ENCODE measurements at places on chromosomes 7 and 10. TPM values are rescaled to one million over a fixed set of nuclear protein-coding genes. Genes with fewer than 3 reads are reported as not detected.
A peak's percentile ranks its signal among the peaks of the same experiment; 100 is the strongest.

Gene ANKRD61
- total RNA-seq: not detected

Gene SH3PXD2A
- 8.0 TPM for total RNA-seq

Gene CELF2
- total RNA-seq: 146 TPM

Gene ATP6V0E2
- total RNA-seq: 72.9 TPM

Gene DDC
- not detected for total RNA-seq

Gene TDRD1
- 0.09 TPM for total RNA-seq

Gene OR2A1
- 0.05 TPM for total RNA-seq

Gene FXYD4
- total RNA-seq: not detected

DNA sequence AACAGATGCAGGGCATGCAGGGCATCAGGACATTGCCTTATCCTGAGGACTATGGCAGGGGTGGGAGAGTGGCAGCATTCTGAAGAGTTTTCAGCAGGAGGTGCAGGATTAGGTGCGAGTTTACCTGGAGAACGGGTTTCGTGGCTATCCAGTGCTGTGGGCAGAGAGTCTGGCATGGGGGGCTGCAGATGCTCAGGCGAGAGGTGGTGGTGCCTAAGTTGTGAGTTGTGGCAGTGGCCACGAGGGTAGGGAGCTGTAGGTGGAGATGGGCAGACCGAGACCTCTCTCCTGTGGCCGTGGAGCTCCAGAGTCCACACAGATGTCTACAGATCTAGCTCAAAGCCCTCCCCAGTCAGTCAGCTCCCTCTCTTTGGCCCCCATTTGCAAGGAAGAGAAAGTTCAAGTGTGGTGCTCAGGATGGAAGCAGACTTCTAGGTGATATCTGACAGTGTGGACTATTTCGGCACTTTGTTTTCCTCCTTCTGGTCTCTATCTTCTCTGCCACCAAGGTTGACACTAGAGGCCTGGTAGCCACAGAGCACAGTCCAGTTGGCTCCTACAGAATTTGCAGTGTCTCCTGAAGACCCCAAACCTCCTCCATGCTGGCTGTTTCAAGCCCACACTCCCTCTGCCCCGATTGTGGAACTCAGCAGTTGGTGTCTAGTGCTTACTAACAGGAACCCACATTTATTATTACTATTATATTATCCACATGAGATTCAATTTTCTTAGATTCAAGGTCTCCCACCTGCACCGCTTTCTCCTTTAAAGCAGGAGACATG is 955.7 kb upstream of the ZNF722 start:
- no peak for ATAC-seq

DNA sequence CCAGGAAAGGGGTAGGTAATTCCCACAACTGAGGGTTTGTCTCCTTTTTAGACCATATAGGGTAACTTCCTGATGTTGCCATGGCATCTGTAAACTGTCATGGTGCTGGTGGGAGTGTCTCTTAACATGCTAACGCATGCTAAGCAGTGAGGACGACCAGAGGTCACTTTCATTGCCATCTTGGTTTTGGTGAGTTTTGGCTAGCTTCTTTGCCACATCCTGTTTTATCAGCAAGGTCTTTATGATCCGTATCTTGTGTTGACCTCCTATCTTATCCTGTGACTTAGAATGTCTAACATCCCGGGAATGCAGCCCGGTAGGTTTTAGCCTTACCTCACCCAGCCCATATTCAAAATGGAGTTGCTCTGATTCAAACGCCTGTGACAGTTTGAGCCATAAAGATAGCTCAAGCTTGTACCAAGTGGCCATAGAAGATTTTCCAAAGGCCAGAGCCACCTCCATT is 176.0 kb upstream of the NAMPT start:
- no peak for ATAC-seq

DNA sequence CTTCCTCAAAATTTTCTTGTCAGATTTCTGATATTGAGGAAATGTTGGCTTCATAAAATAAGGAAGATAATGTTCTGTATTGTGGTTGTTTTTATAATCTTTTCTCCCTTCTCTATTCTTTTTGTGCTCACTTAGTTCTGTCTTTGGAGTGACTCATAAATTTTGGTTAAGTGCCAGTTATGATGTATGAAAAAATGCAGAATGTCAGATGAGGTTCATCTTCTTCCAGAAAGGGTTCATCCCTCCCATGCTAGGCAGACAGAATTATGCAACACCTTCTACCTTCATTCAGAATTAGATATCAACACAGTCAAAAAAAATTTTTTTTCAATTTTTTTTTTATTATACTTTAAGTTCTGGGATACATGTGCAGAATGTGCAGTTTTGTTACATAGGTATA is 36.6 kb upstream of the CYP2C19 start:
- no peak for ATAC-seq

DNA sequence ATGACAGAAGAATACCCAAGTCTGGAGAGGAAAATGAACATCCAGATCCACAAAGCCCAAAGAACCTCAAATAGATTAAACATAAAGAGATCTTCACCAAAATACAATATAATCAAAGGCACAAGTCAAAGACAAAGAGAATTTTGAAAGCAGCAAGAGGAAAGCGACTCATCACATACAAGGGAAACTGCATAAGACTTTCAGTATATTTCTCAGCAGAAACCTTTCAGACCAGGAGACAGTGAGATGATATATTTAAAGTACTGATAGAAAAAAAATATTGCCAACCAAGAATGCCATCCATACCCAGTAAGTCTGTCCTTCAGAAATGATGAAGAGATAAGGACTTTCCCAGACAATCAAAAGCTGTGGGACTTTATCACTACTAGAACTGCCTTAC is 81.5 kb upstream of the GALNT17 start:
- no peak for ATAC-seq

GRCh38 chr10:51129946-51130544 is 55.8 kb downstream of the PRKG1 start:
- no peak for ATAC-seq

DNA sequence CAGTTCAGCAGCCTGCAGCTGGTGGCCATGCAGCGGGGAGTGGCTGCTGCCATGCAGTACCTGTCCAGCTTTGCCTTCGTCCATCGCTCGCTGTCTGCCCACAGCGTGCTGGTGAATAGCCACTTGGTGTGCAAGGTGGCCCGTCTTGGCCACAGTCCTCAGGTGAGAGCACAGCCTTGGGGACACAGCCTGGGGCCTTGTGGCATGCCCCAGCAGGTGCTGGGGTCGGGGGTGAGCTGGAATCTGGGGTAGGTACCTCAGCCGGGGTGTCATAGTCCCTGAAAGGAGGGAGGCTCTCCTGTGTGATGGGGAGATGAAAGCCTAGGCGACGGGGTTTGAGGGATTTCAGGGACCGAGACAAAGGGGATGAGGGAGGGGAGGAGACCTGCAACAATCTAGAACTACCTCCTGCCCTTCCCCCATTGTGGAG is 14.1 kb downstream of the EPHB6 start:
- ATAC-seq: no peak

DNA sequence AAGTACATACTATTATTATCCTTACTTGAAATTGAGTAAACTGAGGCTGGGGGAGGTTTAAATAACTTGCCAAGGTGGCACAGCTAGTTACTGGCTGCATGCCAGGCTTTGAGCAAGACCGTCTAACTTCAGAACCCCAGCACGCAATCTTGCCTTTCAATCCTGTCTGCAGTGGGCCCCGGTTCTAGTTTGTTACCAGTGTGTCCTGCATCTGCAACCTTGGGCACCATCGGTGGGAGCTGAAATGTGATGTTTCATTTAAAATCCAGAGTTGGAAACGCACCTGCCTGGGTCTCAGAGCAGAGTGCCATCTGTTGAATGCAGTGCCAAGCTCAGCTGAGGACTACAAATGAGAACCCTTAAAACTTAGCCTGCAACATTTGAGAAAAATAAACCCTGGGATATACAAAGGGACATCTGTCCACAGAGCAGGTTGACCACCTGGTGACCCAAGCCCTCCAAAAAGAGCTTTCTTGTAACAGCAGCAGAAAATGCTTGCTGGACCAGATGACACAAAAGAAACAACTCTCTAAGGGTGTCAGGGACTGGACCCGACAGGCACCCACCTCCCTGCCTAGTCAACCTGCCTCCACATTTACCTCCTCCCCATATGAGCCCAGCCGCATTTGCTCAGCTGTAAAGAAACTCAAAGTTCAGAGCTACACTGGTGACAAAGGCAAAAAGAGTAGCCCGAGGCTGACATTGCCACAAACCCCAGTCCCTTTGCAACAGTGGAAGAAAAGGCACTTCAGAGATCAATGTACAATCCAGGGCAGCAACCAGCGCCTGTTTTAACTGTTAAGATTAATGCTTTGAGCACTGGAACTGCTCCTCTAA is 1.7 kb downstream of the SH3PXD2A start:
- no peak for ATAC-seq

DNA sequence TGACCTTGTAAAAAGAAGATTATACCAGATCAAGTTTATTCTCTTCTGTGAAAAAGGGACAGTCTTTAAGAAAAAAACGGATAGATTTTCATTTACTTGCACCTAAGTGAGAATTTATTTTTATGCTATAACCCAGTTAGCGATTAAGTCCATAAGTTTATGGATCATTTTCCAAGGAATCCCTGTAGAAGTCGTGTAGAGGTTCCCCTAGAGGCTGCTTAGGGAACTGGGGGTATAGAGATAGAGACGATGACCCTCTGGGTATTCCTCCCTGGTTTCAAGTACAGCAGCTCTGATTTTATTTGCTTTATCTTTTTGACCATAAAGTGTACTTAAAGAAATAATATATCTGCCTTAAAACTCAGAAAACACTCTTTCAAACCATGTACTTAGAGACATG is 648.4 kb upstream of the LRRTM3 start:
- no peak for ATAC-seq

- ATAC-seq: no peak
Observed at GRCh38 chr7:128259131-128260061, 18.3 kb downstream of the LEP start.

DNA sequence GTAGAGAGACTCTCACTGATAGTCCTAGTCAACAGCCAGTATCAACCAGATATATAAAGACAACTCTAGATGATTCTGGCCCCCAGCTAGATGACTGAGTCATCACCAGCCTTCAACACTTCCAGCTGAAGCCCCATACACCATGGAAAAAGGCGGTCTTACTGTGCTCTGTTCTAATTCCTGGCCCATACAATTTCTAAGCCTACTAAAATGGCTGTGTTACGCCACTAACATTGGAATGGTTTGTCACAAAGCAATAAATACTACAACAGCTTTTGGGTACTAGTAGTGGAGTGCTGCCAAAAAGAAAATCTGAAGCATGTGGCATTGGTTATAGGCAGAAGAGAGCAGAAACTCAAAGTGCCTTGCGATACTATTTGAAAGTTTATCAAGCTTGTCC is 13.0 kb upstream of the TES start:
- ATAC-seq: no peak

- ATAC-seq: no peak
Observed at GRCh38 chr10:117346574-117346973, 28.7 kb downstream of the PDZD8 start.

DNA sequence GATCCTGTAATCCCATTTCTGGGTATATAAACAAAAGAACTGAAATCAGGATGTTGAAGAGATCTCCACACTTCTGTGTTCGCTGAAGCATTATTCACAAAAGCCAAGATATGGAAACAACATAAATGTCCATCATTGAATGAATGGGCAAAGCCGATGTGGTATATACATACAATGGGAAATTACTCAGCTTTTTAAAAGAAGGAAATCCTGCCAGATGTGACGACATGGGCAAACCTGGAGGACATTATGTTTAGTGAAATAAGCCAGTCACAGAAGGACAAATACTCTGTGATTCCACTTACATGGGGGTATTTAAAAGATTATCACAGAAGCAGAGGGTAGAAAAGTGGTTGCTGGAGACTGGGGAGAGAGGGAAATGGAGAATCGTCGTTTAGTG is 23.9 kb upstream of the FAM107B start:
- ATAC-seq: no peak

GRCh38 chr10:120517881-120518484 is 61.0 kb downstream of the PLPP4 start:
- no peak for ATAC-seq

- ATAC-seq: no peak
Observed at GRCh38 chr7:37129035-37129425, 319.6 kb downstream of the ELMO1 start.

GRCh38 chr10:61565819-61566560 is 96.7 kb upstream of the CABCOCO1 start:
- no peak for ATAC-seq

DNA sequence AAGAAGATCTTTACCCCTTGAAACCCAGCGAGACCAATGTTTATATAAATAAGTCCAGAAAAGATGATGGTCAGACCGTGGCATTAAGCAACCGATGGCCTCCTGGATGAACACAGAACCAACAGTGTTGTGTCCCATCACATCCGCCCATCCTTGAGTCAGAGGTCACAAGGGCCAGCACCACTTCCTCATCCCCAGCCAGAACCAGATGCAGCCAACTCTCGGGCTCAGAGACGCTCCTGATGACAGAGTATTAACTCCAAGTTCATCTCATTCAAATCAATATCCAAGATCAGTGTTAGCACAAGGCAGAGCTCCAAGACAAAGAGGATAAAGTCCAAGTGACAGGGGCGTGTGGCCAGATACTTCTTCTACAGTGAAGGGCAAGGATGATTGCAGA is 63.5 kb downstream of the FAM53B start:
- no peak for ATAC-seq

- peak; percentile 44 for ATAC-seq
Observed at GRCh38 chr10:75814014-75814413, 382.6 kb downstream of the LRMDA start.

- no peak for ATAC-seq
Observed at GRCh38 chr10:119087271-119087882, 6.8 kb upstream of the EIF3A start.

GRCh38 chr10:90087197-90088023 is 386.0 kb downstream of the KIF20B start:
- peak; percentile 99 for ATAC-seq

DNA sequence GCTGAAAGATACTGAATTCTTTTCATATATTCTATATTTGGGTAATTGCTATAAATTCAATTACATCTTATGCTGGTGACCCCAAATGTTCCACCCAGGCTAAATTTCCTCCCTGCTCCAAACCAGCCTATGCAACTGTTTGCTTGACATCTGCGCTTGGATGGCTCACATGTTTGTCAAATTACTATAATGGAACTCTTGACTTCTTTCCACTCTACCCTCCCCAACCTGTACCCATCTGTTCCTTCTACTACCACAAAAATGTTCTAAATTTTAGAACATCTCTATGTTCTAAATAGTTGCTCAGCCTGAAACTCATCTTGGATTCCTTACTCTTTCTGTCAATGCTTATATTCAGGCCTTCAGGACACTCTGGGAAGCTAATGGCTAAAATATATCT is 249.9 kb upstream of the SMIM30 start:
- ATAC-seq: no peak

DNA sequence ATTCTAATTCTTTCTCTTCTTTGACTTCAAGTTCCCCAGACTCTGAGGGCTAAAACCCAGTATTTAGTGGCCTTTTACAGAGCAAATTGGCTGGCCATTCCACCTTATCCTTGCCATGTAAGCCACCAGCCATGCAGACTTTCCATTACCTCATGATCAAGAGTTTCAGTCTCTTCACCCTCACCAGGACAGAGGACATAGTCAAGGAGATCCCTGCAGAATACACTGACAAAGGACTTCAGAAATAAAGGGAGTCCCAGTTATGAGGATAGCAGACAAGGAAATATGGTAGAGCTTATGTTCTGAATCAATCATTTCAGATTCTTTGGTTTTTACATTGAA is 1080.4 kb upstream of the C7orf33 start:
- no peak for ATAC-seq

GRCh38 chr10:98536551-98536950 is 89.8 kb upstream of the HPS1 start:
- no peak for ATAC-seq

All from activated T-helper 17 cell treated with anti-CD3 and anti-CD28 coated beads, Interleukin-2, amount 50 U/mL, for 72 hours (primary cell).